Effector memory CD8-positive, alpha-beta T cell (primary cell): ENCODE measurements at places on chromosomes 3 and 15.

- H3K4me1 ChIP-seq = no peaks in the 10 kb centered on the region
- peaks cover 58% of the 10 kb centered on the region for H3K27me3 ChIP-seq
- H3K36me3 ChIP-seq = no peaks in the 10 kb centered on the region
- no peak overlapping the region for H3K27ac ChIP-seq
Observed at GRCh38 chr15:91068966-91069365, 31.1 kb upstream of the SV2B start.

DNA sequence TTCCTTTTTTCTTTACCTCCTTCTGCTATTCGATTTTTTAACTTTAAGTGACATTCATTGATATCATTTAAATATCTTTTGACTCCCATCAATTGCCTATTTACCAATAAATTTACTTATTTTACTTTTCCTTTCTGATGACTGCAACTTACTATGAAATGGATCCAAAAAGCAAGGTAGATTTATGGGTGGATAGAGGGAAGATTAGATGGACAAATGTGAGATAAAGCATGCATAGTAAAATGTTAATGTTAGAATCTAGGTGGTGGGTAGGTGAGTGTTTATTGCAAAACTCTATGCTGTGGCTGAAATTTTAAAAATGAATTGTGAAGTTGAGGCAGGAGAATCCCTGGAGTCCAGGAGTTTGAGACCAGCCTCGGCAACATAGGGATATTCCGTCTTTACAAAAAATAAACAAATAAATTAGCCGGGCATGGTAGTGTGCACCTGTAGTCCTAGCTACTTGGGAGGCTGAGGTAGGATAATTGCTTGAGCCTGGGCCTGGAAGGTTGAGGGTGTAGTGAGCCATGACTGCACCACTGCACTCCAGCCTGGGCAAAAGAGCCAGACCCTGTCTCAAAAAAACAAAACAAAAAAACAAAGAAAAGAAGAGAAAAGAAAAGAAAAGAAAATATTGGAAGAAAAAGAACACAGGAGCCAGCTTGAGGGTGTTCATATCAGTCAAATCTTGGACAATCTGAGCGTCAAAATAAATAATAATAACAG is 6.1 kb upstream of the PDCD6IP start:
- no peaks in the 10 kb centered on the region for H3K36me3 ChIP-seq
- H3K4me1 ChIP-seq = no peaks in the 10 kb centered on the region
- peaks cover 5% of the 10 kb centered on the region for H3K27me3 ChIP-seq
- no peak overlapping the region for H3K4me3 ChIP-seq
- DNase-seq = no peak
- no peak overlapping the region for H3K27ac ChIP-seq

- no peaks in the 10 kb centered on the region for H3K36me3 ChIP-seq
- no peaks in the 10 kb centered on the region for H3K27me3 ChIP-seq
- H3K4me3 ChIP-seq = no peak overlapping the region
- no peak for DNase-seq
- H3K4me1 ChIP-seq = no peaks in the 10 kb centered on the region
Observed at GRCh38 chr3:140388202-140388922, 289.5 kb upstream of the TRIM42 start.

- DNase-seq = no peak
- H3K27ac ChIP-seq = no peak overlapping the region
- H3K4me1 ChIP-seq = no peaks in the 10 kb centered on the region
- no peaks in the 10 kb centered on the region for H3K36me3 ChIP-seq
Observed at GRCh38 chr3:50913260-50913659, 238.5 kb downstream of the DOCK3 start.

GRCh38 chr3:189160519-189161309 is 11.1 kb upstream of the TPRG1 start:
- H3K27ac ChIP-seq = no peak overlapping the region
- no peaks in the 10 kb centered on the region for H3K4me1 ChIP-seq
- no peak for DNase-seq
- no peak overlapping the region for H3K4me3 ChIP-seq

DNA sequence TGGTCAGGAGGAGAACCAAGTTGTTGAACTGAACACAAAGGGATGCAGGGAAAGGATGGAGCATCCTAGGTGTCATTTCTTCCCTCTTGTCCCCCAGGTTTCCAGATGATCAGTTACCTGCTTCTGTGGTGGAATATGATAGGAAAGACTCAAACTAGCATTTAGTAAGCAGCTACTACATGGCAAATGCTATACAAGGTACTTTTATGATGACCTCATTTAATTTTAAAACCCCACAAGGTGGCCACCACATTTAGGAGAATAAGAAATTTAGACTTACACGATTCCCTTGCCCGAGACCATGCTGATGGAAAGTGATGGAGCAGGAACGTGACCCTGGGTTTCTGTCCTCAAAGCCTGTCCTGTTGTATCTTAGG is 40.9 kb downstream of the CCR4 start:
- H3K27me3 ChIP-seq = no peaks in the 10 kb centered on the region
- no peak for DNase-seq
- H3K27ac ChIP-seq = peak overlapping the region; percentile 21
- no peaks in the 10 kb centered on the region for H3K36me3 ChIP-seq

- H3K27me3 ChIP-seq = peaks cover 41% of the 10 kb centered on the region
- H3K4me3 ChIP-seq = no peak overlapping the region
- H3K36me3 ChIP-seq = no peaks in the 10 kb centered on the region
- no peak for DNase-seq
- H3K4me1 ChIP-seq = peaks cover 13% of the 10 kb centered on the region
Observed at GRCh38 chr3:195809796-195810454, 1.8 kb downstream of the MUC4 start.

GRCh38 chr3:69740103-69741021 is 1.1 kb downstream of the MITF start:
- no peak for DNase-seq
- H3K36me3 ChIP-seq = no peaks in the 10 kb centered on the region

GRCh38 chr15:100860829-100861510 is 18.7 kb upstream of the ALDH1A3 start:
- no peak for DNase-seq
- no peak overlapping the region for H3K27ac ChIP-seq
- H3K4me3 ChIP-seq = no peak overlapping the region
- H3K4me1 ChIP-seq = no peaks in the 10 kb centered on the region

- no peak overlapping the region for H3K4me3 ChIP-seq
- H3K27me3 ChIP-seq = no peaks in the 10 kb centered on the region
- H3K27ac ChIP-seq = no peak overlapping the region
- no peak for DNase-seq
Observed at GRCh38 chr3:139738697-139739096, 60.9 kb upstream of the NMNAT3 start.

- H3K27me3 ChIP-seq = peaks cover 6% of the 10 kb centered on the region
- DNase-seq = no peak
- no peaks in the 10 kb centered on the region for H3K36me3 ChIP-seq
- no peak overlapping the region for H3K4me3 ChIP-seq
- no peak overlapping the region for H3K27ac ChIP-seq
Observed at GRCh38 chr15:71248386-71248785, 133.1 kb downstream of the THSD4 start.

GRCh38 chr3:149670742-149671492 is 13.1 kb upstream of the WWTR1 start:
- H3K27ac ChIP-seq = no peak overlapping the region
- H3K36me3 ChIP-seq = no peaks in the 10 kb centered on the region
- no peaks in the 10 kb centered on the region for H3K4me1 ChIP-seq
- DNase-seq = no peak
- no peak overlapping the region for H3K4me3 ChIP-seq

DNA sequence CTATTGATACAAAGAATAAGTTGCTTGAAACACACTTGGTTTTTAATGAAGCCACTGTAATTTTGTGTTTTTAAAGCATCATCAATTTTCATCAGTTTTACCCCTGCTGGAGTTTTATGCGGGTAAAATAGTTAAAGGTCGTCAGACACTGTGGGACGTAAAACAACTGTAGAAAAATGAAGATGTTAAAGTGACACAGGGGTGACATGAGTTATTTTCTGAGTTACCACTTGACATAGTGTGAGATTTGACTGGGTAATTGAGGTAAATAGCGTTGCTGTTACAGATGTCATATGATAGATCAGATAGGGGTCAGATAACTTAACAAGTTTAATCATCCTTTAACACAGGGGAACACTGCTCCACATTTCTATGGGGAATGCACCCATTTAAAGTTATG is 297.6 kb downstream of the CHL1 start:
- DNase-seq = no peak
- no peaks in the 10 kb centered on the region for H3K27me3 ChIP-seq
- H3K36me3 ChIP-seq = no peaks in the 10 kb centered on the region
- no peak overlapping the region for H3K4me3 ChIP-seq
- H3K27ac ChIP-seq = no peak overlapping the region

DNA sequence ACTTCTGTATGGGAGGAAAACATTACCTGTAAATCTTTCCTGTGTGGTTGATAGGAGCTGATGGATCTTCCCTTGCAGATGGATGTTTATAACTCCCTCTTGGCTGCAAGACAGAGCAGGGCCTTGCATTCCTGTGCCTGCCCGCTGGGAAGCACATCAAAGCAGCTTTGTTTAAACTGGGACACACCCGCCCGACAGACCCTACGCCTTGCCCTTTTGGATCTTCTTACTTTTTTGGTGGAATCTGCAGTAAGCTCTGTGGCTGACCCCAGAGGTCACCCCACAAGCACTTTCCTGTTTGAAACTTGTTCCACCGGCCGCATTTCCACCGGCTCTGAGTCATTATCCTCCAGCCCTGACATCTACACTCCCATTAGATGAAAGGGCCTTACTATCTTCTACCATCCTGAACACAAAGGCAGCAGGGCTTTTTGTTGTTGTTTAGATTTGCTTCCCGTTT is 244.1 kb upstream of the STT3B start:
- H3K27ac ChIP-seq = no peak overlapping the region
- no peaks in the 10 kb centered on the region for H3K4me1 ChIP-seq
- no peaks in the 10 kb centered on the region for H3K27me3 ChIP-seq
- no peak for DNase-seq
- H3K36me3 ChIP-seq = peaks cover 6% of the 10 kb centered on the region
- H3K4me3 ChIP-seq = no peak overlapping the region

DNA sequence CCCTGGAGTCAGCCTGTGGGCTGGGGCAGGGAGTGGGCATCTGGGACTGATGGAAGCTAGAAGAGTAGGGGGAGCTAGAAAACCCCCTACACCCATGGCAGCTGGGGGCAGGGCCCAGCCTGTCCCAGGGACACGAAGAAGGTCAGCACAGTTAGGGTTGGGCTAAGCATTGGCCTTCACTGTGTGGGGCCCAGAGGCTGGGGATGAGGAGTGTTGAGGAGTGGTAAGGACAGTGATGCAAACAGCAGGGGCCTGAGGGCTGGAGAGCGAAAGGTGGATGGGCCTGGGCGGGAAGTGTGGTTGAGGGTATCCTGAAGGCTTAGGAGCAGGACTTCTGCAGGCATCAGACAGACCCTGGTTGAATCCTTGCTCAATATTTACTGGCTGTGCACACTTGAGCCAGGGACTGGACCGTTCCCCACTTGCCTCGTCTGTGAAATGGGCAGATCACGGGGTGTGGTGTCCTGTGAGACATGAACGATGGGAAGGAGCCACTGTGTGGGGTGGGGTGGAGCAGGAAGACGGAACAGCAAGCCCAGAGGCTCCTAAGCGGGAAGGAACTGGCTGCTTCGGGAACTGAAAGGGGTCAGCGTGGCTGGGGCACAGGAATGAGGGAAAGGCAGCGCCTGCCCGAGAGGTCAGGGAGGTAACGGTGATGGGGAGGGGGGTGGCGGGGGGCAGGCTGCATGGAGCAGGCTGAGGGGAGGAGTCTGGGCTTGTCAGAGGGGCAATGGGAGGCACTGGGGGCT is 7.3 kb downstream of the PRKCD start:
- H3K4me3 ChIP-seq = peak overlapping the region; percentile 61
- H3K27ac ChIP-seq = peak overlapping the region; percentile 74
- peaks cover 13% of the 10 kb centered on the region for H3K36me3 ChIP-seq
- H3K4me1 ChIP-seq = peaks cover 55% of the 10 kb centered on the region
- no peaks in the 10 kb centered on the region for H3K27me3 ChIP-seq

- H3K27ac ChIP-seq = peak overlapping the region; percentile 15
- peaks cover 32% of the 10 kb centered on the region for H3K36me3 ChIP-seq
- DNase-seq = no peak
- peaks cover 70% of the 10 kb centered on the region for H3K4me1 ChIP-seq
- no peak overlapping the region for H3K4me3 ChIP-seq
- no peaks in the 10 kb centered on the region for H3K27me3 ChIP-seq
Observed at GRCh38 chr3:141419946-141420345, 51.6 kb downstream of the ZBTB38 start.

GRCh38 chr3:98961161-98962155 is 60.0 kb upstream of the DCBLD2 start:
- no peak for DNase-seq
- no peak overlapping the region for H3K4me3 ChIP-seq
- H3K4me1 ChIP-seq = no peaks in the 10 kb centered on the region
- H3K27me3 ChIP-seq = no peaks in the 10 kb centered on the region
- no peaks in the 10 kb centered on the region for H3K36me3 ChIP-seq

DNA sequence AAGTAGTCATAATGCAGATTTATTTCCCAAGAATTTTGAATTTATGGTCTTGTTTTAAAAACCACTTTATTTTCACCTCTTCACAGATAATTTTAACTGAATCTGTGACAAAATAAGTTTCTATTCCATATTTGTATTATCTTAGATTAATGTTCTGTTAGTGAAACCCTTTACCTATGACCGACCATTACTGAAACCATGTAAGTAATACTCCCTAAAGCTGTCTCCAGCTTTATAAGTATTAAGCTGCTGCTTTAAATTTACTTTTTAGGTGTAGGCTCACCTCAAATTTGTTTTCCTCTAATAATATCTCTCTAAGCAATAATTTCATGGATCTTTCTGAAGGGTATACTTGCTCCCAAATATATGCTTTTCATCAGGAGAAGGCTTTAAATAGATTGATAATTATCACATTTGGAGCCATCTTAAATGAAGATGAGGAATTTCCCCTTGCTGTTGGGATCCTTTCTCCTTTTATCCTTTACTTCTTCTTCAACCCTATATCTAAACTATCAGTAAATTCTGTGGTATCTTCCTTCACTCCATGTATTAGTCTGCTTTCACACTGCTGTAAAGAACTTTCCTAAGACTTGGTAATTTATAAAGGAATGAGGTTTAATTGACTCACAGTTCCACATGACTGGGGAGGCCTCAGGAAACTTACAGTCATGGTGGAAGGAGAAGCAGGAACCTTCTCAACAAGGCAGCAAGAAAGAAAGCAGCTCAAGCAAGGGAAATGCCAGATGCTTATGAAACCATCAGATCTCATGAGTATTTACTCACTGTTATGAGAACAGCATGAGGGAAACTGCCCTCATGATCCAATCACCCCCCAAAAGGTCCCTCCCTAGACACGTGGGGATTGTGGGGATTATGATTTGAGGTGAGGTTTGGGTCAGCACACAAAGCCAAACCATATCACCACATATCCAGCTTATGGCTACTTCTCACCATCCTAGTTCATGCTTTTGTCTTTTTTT is 92.3 kb upstream of the P2RY1 start:
- H3K36me3 ChIP-seq = no peaks in the 10 kb centered on the region
- DNase-seq = no peak
- no peak overlapping the region for H3K4me3 ChIP-seq
- no peak overlapping the region for H3K27ac ChIP-seq
- H3K4me1 ChIP-seq = no peaks in the 10 kb centered on the region
- H3K27me3 ChIP-seq = no peaks in the 10 kb centered on the region

- peak overlapping the region; percentile 93 for H3K4me3 ChIP-seq
- peaks cover 43% of the 10 kb centered on the region for H3K4me1 ChIP-seq
- H3K27ac ChIP-seq = peak overlapping the region; percentile 94
- no peak for DNase-seq
Observed at GRCh38 chr3:42600958-42601675, 631 bp downstream of the NKTR start.

GRCh38 chr3:141682921-141683320 is 55.2 kb upstream of the RNF7 start:
- H3K4me3 ChIP-seq = no peak overlapping the region
- H3K27me3 ChIP-seq = no peaks in the 10 kb centered on the region
- H3K27ac ChIP-seq = no peak overlapping the region
- peaks cover 26% of the 10 kb centered on the region for H3K4me1 ChIP-seq
- DNase-seq = no peak

- peaks cover 23% of the 10 kb centered on the region for H3K36me3 ChIP-seq
- peaks cover 23% of the 10 kb centered on the region for H3K4me1 ChIP-seq
- DNase-seq = no peak
Observed at GRCh38 chr3:155889952-155890351, 19.5 kb downstream of the GMPS start.
